ENCODE measurements at places on chromosomes 6 and 20.

DNA sequence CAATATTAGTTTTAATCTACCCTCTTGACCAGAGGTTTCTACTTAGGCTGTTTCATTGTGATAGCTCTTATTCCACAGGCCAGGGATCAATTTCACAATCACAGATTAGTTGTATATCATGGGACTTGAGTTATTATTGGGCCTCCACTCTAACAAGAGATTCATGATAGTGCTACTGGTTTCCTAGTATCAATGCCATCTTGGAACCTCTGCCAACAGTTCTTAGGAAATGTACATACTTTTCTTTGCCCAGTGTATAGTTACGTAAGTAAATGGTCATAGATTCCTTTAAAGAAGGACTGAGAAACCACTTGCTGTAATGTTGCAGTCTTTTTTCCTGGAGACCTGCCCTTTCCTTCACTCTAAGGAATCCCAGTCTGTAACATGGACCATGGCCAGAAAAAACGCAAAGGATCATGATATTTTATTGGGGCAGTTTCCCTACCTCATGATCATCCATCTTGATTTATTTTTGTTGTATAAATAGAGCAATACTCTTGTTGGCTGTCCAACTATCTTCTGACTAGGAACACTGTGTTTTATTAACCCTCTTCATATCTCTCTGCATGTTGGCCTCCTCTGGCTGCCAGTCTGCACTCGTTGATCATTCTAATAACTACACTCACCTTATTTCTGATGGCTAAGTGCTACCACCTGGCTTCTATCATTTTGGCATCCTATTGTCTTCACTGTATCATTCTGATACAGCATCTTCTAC is 38.0 kb upstream of the VGLL2 start:
- no peak for DNase-seq

DNA sequence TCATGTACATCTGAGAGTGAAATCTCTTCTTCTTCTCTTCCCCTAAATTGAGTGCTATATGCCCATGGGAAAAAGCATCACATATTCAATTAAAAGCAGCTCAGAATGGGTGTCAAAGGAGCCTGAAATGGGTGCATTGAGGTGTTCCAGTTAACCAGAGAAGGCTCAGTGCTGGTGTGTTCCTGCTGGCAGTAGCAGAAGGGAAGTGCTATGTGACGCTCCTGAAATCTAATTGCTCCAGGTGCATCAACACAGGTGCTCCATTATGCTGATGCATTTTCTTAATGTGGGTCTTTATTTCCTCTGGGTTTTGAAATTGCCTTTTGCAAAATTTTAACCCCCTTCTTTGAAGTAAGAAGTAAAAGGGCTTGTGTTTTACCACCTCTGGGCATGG is 17.9 kb downstream of the SLC22A2 start:
- no peak for DNase-seq

GRCh38 chr6:89110284-89110683 is 7.6 kb downstream of the SRSF12 start:
- DNase-seq, result no peak

- no peak for DNase-seq
Measured at GRCh38 chr20:6940048-6940447, 172.6 kb downstream of the BMP2 start.

DNA sequence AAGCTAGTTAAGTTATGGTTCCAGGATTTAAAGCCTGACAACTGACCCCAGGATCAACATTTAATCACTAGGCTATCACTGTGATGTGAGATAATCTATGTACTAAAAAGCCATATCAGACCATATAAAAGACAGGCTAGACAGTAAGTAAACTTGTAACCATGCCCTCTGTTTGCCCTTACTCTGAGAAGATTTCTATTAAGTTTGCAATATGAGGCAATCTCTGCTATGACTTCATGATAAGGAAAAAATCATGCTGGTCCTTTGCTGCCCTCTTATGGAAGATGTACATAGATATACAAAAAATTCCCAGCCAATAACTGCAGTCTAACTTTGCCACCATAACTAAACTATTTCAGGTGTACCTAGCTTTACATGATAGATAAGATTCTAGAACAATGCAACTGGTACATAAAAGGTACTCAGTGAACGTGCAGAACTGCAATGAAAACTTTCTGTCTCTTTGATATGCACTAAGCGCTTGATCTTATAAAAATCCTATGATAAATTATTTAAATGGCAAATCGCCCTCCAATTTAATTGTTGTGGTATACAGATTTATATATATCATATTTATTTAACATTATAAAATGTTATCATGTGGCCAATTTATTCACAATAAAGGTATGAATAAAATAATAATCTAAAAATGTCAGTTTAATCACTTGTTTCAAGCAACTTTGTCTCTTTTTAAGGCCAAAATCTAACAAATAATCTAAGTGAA is 70.5 kb downstream of the FAM217A start:
- DNase-seq, result no peak

GRCh38 chr6:3788408-3789017 is 37.0 kb upstream of the PXDC1 start:
- DNase-seq, result no peak

- no peak for DNase-seq
Measured at GRCh38 chr20:54029176-54029575, 41.2 kb downstream of the BCAS1 start.

GRCh38 chr6:137868721-137869548 is 1.9 kb downstream of the TNFAIP3 start:
- no peak for DNase-seq

GRCh38 chr6:163254341-163254835 is 160.1 kb upstream of the QKI start:
- DNase-seq, result no peak

DNA sequence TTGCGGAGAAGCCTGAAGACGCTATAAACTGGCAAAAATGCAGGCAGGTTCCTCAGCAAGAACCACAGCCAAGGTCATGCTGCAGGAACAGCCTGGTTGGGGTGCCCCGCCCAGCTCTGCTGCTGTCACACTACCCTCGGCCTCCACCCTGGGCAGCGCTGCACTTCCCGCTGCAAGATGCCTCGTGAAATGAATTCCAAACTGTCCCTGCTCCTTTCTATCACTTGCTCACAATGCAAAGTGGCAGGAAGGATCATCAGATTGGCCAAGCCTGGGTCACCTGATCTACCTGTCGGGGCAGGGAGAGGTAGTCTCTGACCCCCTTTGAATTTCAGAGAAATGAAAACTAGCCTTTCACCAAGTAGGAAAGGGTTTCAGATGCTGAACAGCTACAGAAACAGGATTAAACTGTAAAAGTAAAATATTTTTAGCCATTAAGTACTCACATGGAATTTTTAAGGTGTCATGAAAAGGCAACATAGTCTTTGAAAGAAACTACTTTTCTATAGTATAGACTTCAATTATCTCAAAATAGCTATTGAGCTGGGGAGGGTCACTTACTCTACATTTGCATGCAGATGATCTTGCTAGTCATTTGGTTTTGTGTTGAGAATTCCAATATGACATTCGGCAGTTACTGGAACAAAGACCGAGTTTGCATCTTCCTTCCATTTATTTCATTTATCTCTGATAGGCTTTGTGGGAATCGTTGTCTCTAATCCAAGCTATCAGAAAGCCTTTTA is 236.4 kb upstream of the ASCC3 start:
- DNase-seq, result no peak

GRCh38 chr6:135014353-135014832 is 40.2 kb downstream of the HBS1L start:
- DNase-seq, result no peak

DNA sequence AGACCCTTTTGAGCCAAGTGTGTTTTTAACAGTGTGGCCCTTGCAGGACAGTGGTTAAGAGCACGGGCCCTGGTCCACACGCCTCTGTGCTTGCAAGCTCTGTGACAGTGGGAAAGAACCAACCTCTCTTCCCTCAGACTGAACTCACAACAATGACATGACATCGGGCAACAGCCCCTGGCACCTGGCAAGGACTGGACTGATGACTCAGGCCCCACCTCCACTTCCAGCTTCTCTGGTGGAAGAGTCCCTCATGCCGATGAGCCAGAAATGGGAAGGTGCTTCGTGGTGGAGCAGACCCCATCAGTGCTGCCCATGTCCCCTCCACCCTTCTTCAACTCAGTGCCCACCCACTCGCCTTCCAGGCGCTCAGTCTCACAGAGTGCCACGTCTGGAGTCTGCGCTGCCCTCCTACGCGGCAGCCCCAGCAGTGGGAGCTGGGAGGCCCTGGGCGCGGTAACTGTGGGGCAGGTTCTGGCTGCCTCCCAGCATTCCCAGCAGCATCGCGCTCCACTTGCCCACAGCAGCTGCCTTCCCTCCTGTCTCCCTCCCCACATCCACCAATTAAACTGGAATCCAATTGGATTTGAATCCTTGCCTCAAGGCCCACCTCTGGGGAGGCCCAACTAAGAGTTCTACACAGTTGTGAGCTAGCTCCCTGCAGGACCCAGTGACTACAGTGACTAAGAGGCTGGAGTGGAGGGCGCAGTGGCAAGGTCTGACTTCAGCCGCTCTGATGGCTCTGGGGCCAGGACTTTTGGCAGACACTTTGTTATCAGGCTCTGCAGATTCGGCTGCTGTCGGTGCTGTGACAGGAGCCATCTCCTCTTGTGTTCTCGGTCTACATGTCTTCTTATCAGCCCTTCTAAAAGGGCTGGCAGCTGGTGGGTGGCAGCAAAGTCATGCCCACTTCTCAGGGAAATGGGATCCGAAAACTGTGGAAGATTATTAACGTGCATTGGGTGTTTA is 156.8 kb upstream of the MLN start:
- no peak for DNase-seq

DNA sequence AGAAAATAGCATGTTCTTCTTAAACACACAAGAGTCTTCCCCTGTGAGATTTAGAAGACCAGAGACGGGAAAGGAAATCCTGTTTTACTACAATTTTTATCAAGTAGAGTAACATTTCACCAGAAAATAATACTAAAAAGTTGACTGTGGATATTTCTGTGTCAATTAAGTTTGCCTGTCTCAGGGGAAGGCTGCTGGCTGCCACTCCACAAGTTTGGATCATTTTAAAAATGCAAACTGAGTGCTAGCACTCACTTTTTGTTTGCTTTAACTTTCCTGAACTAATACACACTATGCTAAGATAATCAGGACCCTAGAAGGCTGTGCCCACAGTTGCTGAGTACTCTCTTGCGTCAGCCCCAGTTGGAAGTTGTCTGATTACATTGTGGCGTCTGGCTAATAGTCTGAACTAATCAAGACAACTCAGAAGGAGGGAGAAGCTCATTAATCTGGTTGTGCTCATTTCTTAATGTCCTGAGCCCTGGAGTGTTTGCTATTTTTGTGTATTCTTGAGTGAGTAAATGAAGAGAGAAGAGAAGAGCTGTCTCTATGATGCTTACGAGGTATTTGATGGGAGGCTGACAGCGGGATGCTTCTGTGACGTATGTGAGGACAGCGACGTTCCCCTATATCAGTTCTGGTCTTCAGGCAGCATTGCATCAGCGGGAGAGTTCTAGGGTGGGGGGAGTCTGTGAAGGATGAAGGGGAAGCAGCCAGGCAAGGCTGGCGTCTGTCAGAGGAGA is 664.2 kb downstream of the QKI start:
- DNase-seq, result no peak

Measured in activated CD4-positive, alpha-beta T cell treated with anti-CD3 and anti-CD28 coated beads, Interleukin-2, amount 50 U/mL, for 4 hours (primary cell).